NCI-H524 (cell line): ENCODE measurements at places on chromosomes 16 and 17.

- peak; percentile 73 for DNase-seq
Observed at GRCh38 chr17:77555121-77555591, 403.3 kb upstream of the TNRC6C start.

- no peak for DNase-seq
Observed at GRCh38 chr17:43857957-43858600, 11.1 kb downstream of the CD300LG start.

GRCh38 chr17:76670020-76670717, 26.6 kb upstream of the ST6GALNAC1 start:
- DNase-seq: no peak

GRCh38 chr16:81873843-81874752, 95.0 kb downstream of the PLCG2 start:
- DNase-seq: peak; percentile 1

DNA sequence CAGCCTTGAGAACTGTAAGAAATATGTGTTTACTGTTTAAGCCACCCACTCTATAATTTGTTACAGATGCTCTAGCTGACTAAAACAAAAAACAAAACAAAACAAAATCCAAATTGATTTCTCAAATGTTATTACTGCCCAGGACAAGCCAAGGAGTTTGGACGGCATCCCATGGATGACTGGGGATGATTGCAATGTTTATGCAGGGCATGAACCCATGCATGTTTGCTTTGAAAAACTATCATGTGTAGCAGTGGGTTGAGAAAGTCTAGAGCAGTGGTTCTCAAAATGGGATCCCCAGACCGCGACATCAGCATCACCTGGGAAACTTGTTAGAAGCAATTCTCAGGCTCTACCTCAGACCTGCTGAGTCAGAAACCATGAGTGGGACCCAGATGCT, 223.2 kb upstream of the PSMD7 start:
- DNase-seq: no peak

- DNase-seq: peak; percentile 75
Observed at GRCh38 chr17:35747540-35748017, 5.5 kb downstream of the GAS2L2 start.

DNA sequence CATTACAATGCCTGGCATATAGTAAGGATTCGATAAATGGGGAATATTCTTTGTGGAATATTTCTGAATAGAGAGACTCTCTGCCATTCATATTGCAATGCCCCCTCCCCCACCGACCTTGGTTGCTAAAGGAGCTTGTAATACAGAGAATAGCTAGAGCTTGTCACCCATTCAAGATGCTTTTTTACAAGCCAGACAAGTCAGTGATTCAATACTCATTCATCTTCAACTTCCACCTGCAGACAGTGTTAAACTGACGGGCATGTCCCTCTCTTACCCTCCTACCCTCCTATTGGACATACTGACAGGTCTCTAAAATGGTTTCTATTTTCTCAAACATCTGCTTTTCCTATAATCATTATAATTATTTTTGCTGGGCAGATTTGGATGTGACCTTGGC, 257.4 kb downstream of the KCNJ2 start:
- DNase-seq: no peak

GRCh38 chr17:1724869-1725641, 551 bp downstream of the WDR81 start:
- DNase-seq: no peak

GRCh38 chr17:41873559-41874292, 8.5 kb upstream of the KLHL11 start:
- DNase-seq: no peak

GRCh38 chr17:15106540-15106939, 158.6 kb downstream of the PMP22 start:
- DNase-seq: no peak

DNA sequence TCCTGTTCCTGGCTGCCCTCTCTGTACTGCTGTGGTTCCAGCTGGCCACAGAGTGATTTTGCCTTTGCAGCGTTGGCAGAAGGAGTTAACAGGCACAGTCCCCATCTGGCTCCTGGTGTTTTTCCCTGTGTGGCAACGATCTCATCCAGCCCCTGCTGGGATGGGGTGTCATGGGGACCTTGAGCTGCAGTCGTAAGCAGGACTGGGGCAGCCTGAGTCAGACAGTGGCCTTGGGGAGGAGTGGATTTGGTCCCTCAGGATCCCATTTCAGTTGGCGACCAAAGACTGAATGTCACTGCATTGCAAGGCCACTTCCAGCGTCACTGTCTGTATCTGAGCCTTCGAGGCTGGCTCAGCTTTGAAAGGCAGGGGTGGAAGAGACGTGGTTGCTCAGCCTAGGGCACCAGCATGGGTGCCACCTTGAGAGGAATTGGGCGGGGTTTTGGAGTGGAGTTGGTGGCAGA, 11.9 kb downstream of the TMEM94 start:
- DNase-seq: peak; percentile 22

- DNase-seq: no peak
Observed at GRCh38 chr17:39781031-39781860, 43.5 kb downstream of the GRB7 start.

DNA sequence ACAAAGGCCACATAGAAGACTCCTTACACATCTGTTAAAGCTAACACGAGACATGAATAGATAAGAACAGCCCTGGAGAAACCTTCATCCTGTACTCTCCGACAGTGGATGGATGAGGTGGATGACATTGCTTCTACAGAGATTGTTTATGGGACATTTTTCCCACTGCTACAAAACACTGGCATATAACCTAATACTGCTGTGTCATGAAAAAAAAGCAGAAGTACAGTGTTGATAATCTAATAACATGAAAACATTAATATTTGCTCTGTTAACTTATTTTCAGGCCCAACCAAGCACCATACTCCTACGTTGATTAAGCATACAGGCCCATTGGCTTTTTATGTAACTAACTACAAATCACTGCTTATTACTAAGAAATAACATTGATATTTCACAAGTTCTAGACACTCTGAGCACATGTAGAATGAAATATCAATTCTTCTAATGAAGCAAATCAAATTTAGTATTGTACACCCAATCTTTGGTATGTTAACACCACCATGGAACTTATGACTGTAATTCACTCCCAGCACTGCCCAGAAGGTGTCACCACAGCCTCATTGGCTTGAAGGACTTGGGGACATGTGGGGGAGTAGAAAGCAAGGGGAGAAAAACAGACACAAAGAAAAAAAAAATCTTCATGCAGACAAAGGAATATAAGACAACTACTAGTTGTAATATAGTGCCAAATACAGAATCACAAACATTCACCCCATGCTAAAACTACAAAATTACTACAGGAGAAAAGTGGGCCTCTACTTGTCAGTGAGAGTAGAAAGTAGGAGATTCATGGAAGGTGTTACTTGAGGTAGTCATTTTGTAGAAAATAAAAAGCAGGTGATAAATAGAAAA, 330.0 kb upstream of the PMFBP1 start:
- DNase-seq: peak; percentile 73

DNA sequence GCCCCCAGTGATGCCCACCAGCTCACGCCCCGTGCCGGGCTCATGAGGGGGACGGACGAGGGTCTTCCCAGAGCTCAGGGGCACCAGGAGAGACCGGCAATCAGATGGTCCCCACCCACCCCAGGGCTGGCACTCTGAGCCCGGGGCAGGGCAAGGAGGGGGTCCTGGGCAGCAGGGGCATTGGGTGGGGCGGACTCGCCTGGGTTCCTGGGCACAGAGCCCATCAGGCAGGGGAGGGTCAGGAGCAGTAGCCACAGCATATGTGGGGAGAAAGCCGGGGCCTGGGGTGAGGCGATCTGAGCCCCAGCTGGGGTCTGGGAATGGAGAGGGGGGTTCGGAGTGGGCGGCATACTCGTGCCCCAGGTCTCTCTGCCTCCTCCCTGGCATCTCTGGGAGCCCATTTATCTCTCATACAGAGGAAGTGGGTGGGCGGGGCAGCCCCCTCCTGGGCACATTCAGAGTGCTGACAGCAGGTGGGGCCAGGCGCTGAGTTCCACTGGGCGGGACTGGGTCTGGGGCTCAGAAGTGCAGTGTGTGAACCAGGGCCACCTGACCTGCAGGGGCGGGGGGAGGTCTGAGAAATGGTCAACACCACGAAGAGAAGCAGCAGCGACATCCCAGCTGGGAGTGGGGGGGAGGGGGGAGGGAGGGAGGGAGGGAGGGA, 20.5 kb upstream of the UBE2I start:
- no peak for DNase-seq

DNA sequence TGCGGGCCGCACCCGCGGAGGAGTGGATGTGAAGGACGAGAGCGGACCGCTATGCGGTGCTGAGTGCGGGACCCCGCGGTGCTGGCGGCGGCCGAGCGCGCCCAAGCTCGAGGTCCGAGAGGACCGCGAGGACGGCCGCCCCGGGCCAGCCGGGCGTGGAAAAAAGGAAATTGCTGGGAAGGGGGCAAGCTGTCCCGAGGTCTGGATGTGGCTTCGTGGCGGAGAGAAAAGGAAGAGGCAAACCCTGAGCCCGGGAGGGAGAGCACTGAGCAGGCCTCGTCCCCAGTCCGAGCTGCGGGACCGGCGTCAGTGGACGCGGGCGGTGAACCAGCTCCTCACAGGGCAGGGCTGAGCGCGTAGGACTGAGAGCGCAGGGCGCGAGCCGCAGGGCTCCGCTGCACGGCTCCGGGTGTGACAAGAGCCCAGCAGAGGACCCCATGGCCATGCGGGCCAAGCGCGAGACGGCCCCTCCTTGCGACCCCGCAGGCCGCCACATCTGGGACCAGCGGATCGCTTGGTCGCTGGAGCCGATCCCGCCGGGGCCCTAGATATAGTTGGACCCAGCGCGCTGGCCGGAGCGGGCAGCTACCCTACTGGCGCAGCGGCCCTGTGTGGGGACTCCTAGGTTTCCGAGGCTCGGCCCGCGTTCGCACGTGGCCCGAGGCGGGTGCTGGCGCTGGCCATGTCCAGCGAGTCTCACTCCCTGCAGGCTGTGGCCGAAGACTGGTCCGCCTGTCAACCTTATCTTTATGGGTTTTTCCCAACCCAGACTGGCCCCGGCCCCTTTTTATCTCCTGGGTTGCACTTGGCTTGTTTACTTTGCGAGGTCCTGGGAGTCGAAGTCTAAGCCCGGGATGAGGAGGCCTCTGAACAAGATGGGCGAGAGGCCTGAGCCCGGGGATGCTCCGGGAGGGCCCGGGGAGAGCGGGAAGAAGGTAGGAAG, 2.4 kb downstream of the TBX4 start:
- no peak for DNase-seq

DNA sequence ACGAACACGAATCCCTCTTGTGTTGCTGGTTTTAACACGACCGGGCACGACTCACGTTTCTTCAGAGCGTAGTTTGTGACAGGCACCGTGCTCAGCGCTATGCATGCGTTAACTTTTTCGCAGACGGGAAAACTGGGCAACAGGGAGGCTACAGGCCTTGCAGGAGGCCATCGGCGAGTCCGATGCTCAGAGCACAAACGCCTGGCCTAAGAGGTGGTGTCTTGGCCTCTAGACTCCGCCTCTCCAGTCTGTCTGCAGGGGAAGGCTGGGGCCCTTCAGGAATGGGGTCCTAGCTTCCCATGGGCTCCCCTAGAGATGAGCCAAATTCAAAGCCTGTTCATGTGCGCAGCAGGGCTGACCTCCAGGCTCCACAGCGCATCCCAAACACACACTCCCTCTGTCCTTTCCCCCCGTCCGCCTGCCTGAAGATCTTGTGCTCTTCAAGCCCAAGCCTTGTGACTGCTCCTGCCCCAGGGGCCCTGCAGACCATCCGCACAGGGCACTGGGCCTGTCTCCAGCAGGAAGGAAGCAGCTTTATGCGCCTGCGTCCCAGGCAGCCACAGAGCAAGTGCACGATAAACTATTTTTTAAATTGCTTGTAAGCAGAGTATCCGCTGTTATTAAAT, 3.1 kb downstream of the CLCN7 start:
- no peak for DNase-seq

GRCh38 chr16:52308051-52308450, 238.9 kb downstream of the TOX3 start:
- peak; percentile 78 for DNase-seq

DNA sequence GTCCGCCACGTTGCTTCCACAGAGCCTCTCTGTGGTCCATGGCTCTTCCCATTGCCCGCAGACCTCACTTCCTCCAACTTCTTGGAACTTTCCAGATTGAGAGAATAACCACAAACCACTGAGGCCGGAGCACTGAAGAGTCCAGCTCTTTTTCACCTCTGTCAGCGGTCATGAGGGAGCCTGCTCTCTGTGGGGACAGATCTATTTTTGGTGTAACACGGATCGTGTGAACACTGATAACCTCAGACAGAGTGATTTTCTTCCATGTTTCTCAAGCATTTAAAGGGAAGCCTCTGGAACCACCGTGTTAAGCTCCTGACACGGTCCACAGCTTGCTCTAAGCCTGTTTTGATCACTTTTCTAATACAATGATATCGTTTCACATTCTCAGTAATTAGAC, 49.7 kb downstream of the NTN1 start:
- no peak for DNase-seq

- DNase-seq: no peak
Observed at GRCh38 chr16:14497245-14498082, 132.6 kb downstream of the PARN start.

DNA sequence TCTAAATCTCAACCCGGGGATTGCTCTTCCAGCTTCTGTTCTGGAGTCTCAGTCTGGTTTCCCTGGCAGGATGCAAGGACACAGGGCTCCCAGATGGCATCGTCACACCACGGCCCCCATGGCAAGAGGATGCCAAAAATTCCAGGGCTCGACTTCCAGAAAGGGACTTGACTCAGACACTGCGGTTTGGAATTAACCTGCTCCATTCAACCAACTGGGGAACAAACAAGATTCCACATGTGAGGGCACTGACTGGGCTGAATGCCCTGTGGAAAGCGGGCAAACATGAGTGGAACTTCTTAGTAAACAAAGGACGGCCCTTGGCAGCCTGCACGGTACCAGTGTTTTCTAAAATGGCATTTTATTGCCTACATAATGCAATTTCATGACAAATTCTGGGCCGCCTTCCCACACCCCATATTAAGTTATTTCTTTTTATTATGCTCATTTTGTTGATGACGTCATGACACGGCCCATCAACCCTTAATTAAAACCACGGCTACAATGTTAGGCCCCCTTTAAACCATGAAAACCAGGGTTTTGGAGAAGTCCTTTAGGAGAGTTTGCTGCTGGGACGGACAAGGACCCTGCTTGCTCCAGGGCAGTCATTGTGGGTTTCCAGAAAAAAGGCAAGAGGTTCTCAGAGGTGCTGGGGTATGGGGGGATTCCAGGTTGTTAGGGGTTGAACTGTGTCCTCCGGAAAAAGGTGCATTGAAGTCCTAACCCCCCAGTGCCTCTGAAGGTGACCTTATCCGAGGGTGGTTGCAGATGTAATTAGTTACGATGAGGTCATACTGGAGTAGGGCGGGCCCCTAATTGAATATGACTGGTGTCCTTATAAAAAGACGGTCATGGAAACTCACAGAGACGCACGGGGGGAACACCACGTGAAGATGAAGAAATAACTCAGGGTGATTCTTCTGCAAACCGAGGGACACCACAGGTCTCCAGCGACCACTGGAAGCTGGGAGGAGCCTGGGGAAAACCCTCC, 205.6 kb downstream of the FOXL1 start:
- DNase-seq: no peak

DNA sequence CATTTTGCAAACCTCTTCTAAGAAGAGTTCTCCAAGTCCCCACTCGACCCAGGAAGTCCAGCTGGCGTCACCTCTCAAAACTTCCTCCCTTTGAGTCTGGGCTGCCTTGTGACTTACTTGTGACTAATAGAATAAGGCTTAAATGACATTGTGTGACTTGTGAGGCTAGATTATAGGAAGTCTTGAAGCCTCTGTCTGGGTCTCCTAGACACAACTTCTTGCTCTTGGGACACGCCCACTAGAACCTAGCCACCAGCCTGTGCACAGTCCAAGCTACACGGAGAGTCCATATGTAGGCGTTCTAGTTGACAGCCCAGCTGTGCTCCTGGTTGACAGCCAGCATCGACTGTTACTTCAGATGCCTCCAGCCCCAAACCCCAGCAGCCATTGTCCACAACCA, 66.7 kb upstream of the TANC2 start:
- no peak for DNase-seq

GRCh38 chr17:38711792-38712571, 6.9 kb downstream of the MLLT6 start:
- DNase-seq: no peak
